ENCODE measurements at places on chromosomes 1 and 21.

GRCh38 chr21:33870768-33871167 lies 44.8 kb downstream of the ATP5PO start:
- no peak for DNase-seq

GRCh38 chr21:35035581-35035980 lies 13.5 kb downstream of the RUNX1 start:
- DNase-seq: no peak

- peak; percentile 73 for DNase-seq
These were observed 147.0 kb downstream of the GABPA start for GRCh38 chr21:25881524-25882376.

GRCh38 chr1:220819467-220820026 lies 32.8 kb downstream of the MTARC1 start:
- DNase-seq: no peak

GRCh38 chr1:77413541-77414335 lies 131.9 kb downstream of the AK5 start:
- DNase-seq: peak; percentile 87

Measured in OCI-M1 (cell line).